ENCODE measurements at places on chromosomes 4 and X.

- no peak for DNase-seq
Measured at GRCh38 chrX:38341442-38341841, 11.0 kb upstream of the OTC start.

- DNase-seq, result no peak
Measured at GRCh38 chrX:38095971-38096529, 89.7 kb downstream of the SYTL5 start.

GRCh38 chr4:125432078-125432477 lies 117.3 kb downstream of the FAT4 start:
- DNase-seq, result no peak

- peak; percentile 50 for DNase-seq
Measured at GRCh38 chr4:102344520-102344953, 745 bp downstream of the SLC39A8 start.

GRCh38 chr4:174474457-174475075 lies 47.7 kb downstream of the HPGD start:
- DNase-seq, result no peak

GRCh38 chr4:100581337-100581736 lies 63.5 kb upstream of the EMCN start:
- no peak for DNase-seq

DNA sequence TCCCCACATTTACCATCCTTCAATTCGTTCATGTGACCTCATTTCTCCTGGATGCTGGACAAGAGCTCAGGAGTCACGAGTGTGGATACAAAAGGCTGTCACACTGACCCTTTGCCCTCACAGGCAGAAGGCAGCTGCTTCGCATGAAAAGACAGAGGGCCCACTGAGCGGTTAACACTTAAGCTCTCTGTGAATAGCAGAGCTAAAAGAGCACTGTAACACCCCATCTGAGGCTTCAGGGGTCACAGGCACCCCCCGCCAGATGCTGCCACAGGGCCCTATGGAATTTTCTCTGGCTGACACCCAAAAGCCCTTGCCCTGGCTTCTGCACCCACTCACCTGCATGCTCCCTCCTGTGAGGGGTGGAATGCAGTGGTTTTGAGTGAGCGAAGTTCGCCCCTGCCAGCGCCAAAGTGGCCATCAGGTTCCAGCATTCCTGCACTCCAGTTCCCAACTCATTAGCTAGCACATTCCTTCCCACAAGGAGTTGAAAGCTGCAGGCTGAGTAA lies 360.9 kb downstream of the PPP3CA start:
- DNase-seq, result no peak

DNA sequence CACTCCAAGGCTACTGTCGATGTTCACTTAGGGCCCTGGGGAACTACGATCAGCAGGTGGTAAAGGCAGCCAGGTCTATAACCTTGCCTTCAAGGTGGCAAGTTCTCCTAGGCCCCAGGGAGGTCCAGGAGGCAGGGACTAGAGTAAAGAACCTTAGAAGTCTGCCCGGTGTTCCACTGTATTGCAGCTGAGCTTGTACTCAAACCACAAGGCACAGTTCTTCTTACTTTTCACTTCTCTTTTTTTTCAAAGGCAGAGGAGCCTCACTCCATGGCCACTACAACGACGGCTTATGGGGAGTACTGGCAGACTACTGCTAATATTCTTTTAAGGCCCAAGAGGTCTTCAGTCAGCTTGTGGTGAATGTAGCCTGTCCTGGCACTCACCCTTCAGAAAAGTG lies 78.8 kb upstream of the GPR174 start:
- DNase-seq, result no peak

DNA sequence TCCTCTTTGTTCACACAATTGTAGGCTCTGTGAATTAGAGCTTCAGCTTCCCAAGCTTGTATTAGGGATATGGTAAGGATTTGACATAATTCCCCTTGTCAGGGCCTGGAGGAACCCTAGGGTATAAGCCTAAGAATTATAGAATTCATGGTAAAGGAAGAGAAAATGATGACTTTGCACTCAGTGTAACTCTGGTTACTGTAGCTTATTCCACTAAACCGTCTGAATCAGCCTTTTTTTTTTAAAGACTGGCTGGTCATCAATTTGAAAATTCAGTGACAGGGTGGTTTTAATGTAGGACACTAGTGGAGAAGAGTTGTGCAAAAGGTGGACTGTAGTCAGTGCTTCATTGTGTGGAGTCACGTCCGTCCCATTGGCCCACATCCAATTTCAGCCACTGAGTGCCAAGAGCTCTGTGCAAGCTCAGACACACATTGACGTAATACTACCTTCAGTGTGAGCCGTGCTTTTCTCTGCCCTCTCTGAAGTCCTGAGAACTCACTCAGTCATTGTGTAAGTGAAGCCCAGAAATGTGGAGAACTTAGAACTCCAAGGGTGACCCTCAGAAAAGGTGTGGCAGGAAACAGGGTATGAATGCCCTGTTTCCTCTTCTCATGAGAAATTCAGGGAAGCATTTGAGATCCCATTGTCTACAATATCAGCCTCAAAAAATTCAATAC lies 449.8 kb downstream of the C4orf33 start:
- DNase-seq, result no peak

- DNase-seq, result no peak
Measured at GRCh38 chrX:116607776-116608175, 145.0 kb upstream of the CT83 start.

GRCh38 chr4:66372706-66373105 lies 702.4 kb upstream of the EPHA5 start:
- DNase-seq, result no peak

DNA sequence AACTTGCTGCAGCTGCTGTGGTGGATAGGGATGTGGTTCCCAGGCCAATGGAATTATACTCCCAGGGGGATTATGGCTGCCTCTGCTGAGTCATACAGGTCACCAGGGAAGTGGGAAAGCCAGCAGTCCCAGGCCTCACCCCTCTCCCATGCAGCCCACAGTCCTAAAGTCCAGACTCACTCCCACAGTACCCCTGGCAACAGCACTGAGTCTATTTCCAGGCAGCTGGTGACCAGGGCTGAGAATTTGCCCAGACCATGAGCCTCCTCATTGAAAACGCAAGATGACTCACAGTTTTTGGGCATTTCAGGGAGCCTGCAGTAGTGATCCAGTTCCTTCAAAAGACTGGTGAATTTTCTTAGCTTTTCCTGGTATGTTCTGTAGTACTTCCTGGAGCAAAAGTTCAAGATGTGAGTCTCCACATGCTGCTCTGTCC lies 137.6 kb downstream of the NPNT start:
- no peak for DNase-seq

DNA sequence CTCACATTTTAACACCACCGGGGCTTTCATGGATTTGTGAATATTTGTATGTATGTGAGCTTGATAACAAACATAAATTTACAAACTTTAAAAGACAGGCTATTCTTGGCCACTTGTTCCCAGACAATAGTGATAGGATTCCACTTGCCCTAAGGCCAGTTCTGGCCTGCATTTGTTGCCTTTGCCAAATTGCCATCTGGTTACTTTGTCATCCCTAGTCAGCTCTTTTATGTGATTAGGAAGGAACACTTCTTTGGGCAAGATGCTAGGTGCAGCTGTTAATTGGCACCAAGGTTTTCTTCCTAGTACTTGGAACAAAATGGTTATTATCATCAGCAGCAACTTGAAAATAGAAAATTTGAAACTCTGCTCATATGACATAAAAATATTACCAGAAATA lies 63.3 kb downstream of the CCSER1 start:
- no peak for DNase-seq

GRCh38 chr4:141899103-141899502 lies 262.7 kb downstream of the IL15 start:
- no peak for DNase-seq

- DNase-seq, result no peak
Measured at GRCh38 chr4:182093935-182094334, 149.3 kb upstream of the TENM3 start.

DNA sequence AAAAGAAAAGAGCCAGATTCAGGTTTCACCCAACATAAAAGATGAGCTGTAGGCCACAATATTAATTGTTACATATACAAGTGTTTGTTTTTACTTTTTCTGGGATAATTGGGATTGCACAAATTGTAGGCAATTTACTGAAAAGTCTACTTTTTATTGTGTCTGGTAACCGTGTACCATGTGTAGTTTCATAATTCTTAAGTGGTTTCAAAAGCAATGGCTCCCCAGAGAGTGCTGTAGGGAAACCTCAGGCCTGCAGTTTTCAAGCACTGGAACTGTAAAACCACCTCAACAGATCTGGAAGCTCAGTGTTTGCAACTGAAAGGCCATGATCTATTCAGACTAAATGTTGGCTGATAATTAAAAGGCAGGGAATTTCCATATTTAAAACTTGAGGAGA lies 53.9 kb upstream of the MMAA start:
- DNase-seq, result no peak

DNA sequence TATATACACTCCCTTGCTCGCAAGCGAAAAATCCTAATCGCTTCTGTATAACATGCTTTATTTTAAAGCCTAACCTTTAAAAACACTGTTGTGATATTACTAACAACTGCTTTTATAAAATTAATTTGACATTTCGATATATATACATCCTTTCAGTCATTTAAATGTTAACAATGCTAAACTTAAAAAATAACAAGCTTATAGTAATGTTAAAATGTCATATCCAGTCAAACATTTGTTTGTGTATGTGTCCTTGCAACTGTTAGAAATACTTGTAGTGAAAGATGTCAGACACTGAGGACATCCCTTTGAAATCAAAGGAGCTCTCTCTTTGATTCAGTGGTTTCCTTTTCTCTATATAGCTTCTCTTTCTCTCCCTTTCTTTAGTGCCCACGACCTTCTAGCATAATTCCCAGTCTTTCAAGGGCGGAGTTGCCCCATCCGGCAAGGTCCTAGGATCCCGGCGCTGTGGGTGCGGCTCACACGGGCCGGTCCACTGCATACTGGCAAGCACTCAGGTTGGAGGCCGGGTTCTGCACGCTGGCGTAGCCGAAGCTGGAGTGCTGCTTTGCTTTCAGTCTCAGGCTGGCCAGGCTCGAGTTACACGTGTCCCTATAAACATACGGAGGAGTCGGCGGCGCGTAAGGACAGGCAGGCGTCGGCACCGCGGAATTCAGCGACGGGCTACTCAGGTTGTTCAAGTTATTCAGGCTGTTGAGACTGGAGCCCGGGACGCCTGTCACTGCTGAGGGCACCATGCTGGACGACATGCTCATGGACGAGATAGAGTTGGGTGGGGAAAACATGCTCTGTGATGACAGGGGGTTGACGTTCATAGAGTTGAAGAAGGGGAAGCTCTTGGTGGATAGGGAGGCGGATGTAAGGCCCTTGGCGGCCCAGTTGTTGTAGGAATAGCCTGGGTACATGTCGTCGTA lies 5.0 kb downstream of the PITX2 start:
- no peak for DNase-seq

- DNase-seq, result no peak
Measured at GRCh38 chr4:52822583-52822971, 39.5 kb upstream of the RASL11B start.

GRCh38 chr4:185323606-185324005 lies 72.1 kb downstream of the LRP2BP start:
- no peak for DNase-seq

DNA sequence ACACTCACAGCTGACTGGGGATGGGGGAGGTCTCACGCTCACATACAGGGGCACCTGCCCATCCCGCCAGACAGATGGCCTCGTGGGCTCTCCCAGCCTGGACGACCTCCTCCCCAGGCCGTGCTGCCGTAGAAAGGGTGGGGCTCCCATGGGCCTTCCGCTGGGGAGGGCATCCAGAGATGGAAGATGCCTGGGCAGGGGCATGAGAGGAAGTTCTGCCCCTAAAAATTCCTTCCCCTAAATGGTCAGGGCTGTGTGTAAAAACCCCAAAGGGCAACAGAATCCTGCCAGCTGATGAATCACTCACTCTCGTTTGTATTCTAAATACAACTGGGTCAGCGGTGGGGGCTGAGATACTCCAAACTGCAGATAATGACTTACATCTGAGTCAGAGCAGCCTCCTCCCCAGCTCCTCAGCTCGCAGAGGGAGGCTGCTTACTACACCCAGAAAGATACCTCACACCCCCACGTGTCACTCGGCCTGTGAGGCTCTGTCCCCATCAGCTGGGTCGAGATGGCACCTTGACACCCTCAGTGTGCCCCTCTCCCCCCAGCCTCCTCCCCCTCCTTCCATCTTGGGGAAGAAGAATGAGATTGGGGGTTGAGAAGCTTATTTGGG lies 10.1 kb downstream of the WDR1 start:
- peak; percentile 70 for DNase-seq

DNA sequence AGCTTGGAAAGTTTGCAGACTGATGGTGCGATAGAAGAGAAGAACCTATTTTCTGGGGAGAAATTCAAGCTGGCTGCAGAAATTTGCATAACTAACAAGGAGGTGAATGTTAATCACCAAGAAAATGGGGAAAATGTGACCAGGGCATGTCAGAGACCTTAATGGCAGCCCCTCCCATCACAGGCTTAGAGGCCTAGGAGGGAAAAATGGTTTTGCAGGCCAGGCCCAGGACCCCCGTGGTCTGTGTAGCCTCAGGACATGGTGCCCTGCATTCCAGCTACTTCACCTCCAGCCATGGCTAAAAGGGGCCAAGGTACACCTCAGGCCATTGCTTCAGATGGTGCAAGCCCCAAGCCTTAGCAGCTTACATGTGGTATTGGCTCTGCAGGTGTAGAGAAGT lies 207.1 kb upstream of the CXorf66 start:
- no peak for DNase-seq

DNA sequence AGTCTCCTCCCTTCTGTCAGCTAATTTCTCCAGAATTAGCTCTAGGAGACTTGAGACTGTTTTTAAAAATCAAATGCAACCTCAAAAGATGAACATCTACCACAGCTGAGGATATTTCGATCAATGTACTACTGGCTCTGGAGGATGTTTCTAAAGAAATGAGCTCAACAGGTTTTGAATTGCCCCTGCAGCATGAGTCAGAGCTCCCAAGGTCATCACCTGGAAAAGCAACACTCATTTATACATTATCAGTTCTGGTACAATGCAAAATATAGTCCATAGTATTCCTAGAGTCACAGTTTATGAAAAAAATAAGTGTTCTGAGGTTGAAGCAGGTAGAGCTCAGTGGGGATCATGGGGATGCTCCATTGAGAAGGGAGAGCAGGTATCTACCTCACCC lies 50.8 kb upstream of the MCF2 start:
- no peak for DNase-seq

- DNase-seq, result no peak
Measured at GRCh38 chrX:68832516-68833447, 4.0 kb downstream of the EFNB1 start.

DNA sequence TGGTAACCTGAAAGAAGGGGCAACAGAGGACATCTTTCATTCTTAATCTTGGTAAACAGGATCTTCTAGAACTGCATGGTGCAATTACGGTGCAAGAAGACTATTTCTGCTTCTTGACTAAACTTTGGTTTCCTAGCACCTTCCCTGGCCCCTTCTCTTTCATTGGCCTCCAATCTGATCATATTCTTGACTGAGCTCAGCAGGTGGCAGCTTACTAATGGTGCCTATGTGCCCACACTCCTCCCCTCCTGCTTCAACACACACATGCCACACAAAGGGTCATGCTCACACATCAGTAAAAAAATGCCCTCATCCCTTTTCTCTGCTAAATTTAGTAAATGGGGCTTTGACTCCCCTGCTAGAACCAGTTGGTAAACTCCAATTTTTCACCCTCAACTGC lies 400.5 kb upstream of the MAOA start:
- no peak for DNase-seq

GRCh38 chr4:24768006-24768405 lies 27.4 kb upstream of the SOD3 start:
- no peak for DNase-seq

- DNase-seq, result no peak
Measured at GRCh38 chrX:30851449-30851848, 37.6 kb downstream of the TAB3 start.

GRCh38 chr4:22268350-22269025 lies 247.4 kb downstream of the ADGRA3 start:
- no peak for DNase-seq

GRCh38 chr4:70997036-70997435 lies 3.6 kb downstream of the DCK start:
- DNase-seq, result no peak
